ENCODE measurements at places on chromosomes 13 and 19. TPM values are rescaled to one million over a fixed set of nuclear protein-coding genes. Genes with fewer than 3 reads are reported as not detected.

Gene SHD
- 16.8 TPM for total RNA-seq

Gene WDR87
- not detected for total RNA-seq

Gene MAP2K7
- 38.3 TPM for total RNA-seq

DNA sequence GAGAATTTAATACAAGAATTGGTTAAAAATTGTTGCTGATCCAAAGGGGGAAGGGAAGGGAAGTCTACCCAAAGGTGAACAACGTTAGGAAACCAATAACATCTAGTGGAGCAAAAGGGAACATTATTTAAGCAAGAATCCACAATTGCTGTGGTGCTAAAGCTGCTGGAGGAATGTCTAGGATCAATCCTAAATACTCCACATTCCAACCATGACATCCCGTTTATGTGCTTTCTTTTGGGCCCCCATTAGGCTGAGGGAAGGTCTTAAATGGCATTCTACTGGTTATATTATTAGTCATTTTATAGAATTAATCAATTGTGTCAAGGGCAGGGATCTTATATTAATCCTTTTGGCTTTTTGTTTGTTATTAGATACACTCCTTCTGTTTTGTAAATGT is 39.9 kb upstream of the VWA8 start:
- no peak for DNase-seq

GRCh38 chr13:46387064-46387851 is at the start of gene RUBCNL:
RUBCNL (minus strand) TSS chr13:46387252; CDS start chr13:46372475, 14,777 bp downstream.
- DNase-seq: peak; percentile 81

Gene CATSPERD
- total RNA-seq: not detected

DNA sequence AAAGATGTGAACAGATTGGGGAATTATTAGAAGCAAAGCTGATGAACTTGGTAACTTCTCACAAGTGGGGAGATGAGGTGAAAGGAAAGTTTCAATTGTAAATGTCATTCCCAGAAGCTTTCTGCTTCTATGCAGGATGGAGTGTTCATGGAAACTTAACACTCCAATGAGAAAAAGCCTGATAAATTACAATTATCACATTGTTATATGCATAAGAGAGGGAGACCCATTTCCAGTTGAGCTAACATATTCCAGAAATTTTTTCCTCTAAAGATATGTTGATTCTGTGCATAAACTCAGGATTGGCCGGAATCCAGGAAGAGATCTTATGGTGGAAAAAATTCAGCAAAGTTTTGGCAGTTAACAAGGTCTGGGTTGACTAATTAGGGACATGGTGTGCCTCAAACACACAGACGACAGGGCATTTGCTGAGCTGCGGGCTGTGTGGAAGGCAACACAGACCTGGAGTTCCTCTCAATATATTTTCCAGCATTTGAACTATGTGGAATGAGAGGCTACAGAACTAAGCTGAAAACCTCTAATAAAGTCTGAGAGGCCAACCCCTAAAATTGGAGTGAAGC is 64.9 kb upstream of the FGF14 start:
- no peak for DNase-seq

DNA sequence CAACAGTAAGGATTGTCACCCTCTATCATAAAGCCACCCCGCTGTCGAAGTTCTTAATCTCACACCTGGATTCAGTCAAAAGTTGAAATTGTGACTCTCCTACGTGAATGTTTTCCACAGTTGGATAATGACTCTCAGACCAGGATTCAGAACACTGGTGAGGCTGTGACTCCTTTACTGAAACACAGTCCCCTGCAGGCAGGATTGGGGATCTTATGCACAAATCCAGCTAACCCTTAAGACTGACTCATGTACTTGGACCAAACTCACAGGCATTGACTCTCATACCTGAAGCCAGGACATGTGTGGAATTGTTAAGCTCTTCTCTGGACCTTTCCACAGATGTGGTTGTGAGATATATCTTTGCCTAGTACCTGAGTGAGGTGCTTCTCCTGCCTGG is 46.8 kb downstream of the ZNF85 start:
- no peak for DNase-seq

DNA sequence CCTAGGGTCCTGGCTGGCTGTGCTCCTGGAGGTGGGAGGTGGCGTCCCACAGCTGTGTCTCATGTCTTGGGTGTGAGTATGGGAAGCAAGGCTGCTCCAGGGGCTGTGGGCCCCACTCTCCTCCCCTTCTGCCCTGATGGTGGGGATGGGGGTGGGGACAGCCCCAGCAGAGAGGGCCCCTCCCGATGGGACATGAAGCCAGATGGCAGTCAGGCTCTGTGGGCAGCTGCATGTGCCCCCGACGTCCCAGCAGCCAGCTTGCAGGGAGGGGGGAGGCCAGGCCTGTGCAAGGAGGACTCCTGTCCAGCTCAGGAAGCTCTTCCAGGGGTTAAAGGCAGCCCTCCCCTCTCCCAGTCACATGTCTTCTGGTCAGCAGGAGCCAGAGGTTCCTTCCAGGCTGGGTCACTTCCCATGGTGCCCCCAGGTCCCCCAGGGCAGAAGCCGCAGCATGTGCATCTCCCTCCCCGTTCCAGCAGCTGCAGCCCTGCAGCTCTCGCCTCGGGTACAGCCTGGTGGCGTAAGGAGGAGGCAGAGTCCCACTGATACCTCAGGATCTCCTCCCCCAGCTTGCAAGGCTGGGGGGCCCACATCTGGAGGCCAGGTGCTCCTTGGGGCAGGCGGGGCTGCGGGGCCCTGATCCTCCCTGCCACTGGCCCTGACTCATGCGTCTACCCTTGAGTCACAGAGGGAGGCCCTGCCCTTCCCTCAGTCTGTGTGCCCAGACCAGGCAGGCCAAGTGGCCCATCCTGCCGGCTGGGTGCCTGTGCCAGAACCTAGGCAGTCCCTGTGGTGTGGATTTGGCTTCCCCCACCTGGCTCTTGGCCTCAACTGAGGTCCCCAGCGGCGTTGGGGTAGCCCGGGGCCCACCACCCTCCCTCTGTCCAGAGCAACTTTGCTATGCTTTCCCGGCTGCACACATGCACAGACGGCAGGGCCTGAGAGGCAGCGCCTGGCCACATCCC is 13.0 kb downstream of the YIPF2 start:
- DNase-seq: no peak

Gene IZUMO4
- total RNA-seq: 2.1 TPM

DNA sequence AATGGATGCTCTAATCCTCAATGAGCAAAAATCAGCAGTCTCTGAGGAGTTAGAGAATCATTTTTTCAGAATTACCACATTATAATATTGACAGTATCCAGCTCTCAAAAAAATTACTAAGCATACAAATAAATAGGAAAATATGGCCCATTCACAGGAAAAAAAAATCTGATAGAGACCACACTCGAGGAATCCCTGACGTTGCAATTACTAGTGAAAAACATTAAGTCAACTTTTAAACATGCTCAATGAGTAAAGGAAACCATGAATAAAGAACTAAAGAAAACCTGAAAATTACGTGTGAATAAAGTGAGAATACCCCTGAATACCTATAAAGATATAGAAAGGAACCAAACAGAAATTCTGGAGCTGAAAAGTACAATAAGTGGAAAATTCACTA is 38.7 kb upstream of the ZNF780A start:
- DNase-seq: no peak

DNA sequence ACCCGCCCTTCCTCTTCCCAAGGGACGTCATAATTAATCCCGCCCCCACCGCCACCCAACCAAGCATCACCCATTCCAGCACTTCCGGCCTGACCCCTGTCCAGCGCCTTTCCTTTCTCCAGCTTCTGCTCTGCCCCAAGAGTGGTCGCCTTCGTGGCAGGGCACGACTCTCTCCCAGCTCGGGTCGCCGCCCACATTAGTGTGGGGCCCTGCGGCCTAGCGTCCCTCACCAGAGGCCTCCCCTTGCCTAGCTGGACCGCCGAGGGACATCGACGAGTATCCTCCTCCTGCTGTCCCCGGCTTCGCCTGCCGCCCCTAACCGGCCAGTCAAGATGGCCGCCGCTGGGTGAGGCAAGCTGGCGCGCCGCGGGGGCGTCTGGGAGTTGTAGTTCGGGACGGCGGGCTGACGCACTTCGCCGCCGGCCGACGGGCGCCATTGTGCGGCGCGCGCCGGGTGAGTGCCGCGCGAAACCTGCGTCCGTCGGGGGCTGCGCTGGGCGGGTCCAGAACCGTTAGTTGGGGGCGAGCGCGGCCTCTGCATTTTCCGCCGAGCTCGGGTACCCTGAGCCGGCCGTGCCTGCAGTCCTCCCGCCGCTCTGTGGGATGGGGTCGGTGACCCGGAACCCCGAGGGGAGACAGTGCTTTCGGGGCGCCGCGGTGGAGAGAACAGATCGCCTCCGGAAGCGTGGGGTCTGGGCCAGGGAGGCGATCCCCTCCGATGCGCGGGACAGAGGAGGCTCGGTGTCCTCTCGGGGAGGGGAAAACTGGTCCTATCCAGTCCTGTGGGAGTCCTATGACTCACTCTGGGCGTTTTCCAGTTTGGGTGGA is at the start of gene ZNF274:
Gene ZNF274, plus strand, starts transcription at position 73 of the 828 bp plus-strand sequence. CDS start 905 bp downstream, outside the sequence.
- peak; percentile 92 for DNase-seq

DNA sequence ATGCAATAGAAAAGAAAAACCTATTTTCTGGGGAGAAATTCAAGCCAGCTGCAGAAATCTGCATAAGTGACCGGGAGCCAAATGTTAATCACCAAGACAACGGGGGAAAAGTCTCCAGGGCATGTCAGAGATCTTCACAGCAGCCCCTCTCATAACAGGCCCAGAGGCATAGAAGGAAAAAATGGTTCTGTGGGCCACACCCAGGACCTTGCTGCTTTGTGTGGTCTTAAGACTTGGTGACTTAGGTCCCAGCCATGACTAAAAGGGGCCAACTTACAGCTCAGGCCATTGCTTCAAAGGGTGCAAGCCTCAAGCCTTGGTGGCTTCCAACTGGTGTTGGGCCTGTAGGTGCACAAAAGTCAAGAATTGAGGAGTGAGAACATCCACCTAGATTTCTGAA is 2847.6 kb upstream of the PCDH20 start:
- DNase-seq: no peak

Gene KLK2
- total RNA-seq: not detected

GRCh38 chr19:18397242-18398202 is at the start of gene LRRC25:
LRRC25 (minus strand) TSS chr19:18397622; CDS start chr19:18396963, 659 bp downstream.
- DNase-seq: no peak

Gene TMEM86B
- total RNA-seq: 2.1 TPM

DNA sequence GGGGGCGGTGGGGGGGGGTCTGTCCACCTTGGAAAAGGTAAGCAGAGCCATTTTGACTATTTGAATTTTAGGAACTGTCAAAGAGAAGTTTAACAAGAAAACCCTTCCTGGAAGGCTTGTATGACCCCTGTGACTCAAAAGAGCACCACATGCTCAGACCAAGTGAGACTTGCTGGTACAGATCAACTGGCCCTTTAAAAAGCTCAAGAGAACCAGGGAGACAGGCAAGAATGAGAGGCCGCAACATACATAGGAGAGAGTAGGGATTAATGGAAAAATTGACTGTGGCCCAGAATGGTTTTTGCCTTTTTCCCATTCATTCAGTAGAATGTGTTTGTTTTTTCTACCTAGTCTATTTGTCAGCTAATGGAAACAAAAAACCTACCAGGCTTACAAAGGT is 26.2 kb upstream of the ATP8A2 start:
- DNase-seq: no peak

- peak; percentile 75 for DNase-seq
Observed at GRCh38 chr19:11203194-11204075, 6.1 kb upstream of the KANK2 start.

GRCh38 chr13:22757530-22758120 is 423.2 kb upstream of the SGCG start:
- no peak for DNase-seq

DNA sequence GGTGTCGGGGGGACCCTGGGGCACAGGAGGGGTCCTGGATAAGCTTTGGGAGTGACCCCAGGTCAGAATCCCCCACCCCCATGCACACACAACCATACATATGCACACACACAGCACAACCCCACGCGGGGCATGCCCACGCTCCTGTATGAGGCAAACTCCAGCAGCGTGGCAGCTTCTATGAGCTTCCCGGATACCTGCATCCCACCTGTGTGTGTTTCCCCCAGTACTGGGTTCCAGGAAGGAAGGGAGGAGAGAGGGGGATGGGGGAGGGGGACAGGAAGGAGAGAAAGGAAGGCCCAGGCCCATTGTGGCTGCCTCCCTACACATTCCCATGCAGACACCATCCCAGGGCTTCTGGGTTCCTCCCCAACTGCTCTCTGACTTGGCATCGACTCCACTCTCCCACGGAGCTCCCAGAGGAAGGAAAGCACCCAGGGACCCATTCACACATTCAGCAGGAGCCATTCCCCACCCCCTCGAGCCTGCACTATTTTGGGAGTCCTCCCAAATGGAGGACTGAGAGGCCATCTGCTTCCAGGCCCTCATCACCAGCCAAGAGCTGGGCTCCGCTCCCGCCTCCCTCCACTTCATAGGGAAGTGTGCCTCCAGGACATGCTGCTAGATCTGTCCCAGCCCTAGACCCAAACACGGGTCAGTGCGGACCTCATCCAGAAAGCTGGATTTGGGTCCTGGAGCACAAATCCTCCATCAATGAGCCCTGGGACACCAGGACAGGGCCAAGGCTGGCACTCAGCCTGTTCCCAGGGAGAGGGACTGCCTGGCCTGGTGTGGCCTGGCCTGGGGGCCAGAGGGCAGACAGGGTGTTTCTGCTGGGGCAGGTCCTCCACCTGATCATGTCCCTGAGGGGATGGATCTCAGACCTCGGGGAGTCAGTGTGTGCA is 13.2 kb downstream of the PRR36 start:
- DNase-seq: no peak

Gene SCN1B
- 1.8 TPM for total RNA-seq

Gene FUT3
- 272 TPM for total RNA-seq

Gene LILRB4
- total RNA-seq: 1.4 TPM

DNA sequence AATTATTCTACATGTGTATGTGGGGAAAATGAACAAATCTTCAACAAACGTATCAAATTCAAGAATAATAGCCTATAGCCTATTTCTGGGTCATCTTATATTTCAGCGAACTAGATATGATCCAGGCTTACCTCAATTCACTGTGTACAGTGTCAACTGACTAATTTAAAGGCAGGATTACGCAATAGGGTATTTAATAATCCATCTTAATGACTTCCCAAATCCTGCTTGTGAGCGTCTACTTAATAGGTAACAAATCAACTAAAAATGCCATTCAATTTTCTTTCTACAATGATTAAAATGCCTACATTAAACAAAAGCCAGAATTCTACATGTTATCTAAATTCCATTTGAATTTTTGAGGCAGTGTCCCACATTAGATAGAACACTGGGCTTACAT is 67.0 kb downstream of the USP12 start:
- DNase-seq: no peak

GRCh38 chr13:57704031-57704430 is 72.5 kb downstream of the PCDH17 start:
- DNase-seq: no peak

Gene MBD3L2
- total RNA-seq: not detected

GRCh38 chr19:51297406-51297805 is 14.0 kb upstream of the IGLON5 start:
- no peak for DNase-seq

- no peak for DNase-seq
Observed at GRCh38 chr13:25529425-25529824, 157.7 kb downstream of the ATP8A2 start.

Gene SAE1
- 92.0 TPM for total RNA-seq

Gene PCP2
- 0.32 TPM for total RNA-seq

- no peak for DNase-seq
Observed at GRCh38 chr19:39544226-39544903, 4.4 kb upstream of the EID2 start.

- DNase-seq: no peak
Observed at GRCh38 chr13:111213964-111214726, 99.0 kb downstream of the ARHGEF7 start.

Gene SULT2A1
- total RNA-seq: 0.64 TPM

GRCh38 chr13:107765724-107766401 is 449.5 kb downstream of the LIG4 start:
- no peak for DNase-seq

- DNase-seq: no peak
Observed at GRCh38 chr13:46996316-46997030, 99.6 kb upstream of the HTR2A start.
